ENCODE measurements at places on chromosomes 16 and 17.

GRCh38 chr17:77527836-77528505 is 387.2 kb downstream of the SEC14L1 start:
- DNase-seq: no peak

- DNase-seq: no peak
These were observed 104.4 kb downstream of the IRX5 start for GRCh38 chr16:55035029-55035428.

DNA sequence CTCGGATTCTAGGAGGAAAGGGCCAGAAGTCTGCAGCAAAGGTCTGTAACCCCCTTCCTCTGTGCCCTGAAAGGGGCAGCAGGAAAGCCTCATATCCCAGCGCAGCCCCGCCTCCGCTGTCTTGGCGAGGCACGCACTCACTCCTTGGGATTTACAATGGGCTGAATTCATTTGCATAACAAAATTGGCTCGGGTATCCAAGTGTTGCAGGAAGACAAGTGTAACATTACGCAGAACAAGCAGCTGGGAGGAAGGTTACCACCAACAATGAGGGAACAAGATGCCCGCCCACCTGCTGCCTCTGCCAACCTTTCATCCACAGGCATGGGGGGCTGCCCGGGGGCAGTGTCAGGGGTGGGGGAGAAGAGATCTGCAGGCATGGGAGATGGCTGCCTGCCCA is 130.4 kb downstream of the MRM1 start:
- no peak for DNase-seq

- no peak for DNase-seq
These were observed 13.3 kb downstream of the HERPUD1 start for GRCh38 chr16:56944954-56945839.

GRCh38 chr16:769934-770333 is 9.4 kb downstream of the MSLN start:
- DNase-seq: no peak

GRCh38 chr17:38892083-38892482 is 22.2 kb downstream of the LASP1 start:
- DNase-seq: no peak

DNA sequence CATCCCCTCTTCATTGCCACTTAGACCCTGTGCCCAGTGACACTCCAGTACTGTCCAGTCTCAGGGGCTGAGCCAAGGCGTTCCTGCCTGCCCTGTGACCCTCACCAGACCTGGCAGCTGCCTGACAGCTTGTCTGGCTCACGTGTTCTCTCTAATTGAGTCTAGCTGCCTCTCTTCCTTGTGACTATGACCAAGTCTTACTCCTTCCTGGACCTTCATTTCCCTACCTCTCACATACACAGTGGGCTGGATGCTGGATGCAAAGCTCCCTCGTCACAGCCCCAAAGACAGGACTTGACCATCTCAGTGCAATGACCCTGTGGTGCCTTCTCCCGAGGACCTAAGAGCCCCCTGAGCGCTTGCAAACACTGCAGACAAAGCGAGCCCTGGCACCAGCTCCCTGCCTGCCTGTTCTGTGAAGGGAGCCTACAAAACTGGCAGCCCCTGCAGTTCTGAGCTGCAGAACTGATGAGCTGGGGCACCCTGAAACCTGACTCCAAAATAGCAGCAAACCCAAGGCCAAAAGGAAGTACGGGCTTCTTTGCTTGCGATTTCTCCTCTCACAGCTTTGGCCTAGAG is 1.7 kb downstream of the DEXI start:
- no peak for DNase-seq

- no peak for DNase-seq
These were observed 73.6 kb downstream of the SEC14L1 start for GRCh38 chr17:77214328-77214727.

DNA sequence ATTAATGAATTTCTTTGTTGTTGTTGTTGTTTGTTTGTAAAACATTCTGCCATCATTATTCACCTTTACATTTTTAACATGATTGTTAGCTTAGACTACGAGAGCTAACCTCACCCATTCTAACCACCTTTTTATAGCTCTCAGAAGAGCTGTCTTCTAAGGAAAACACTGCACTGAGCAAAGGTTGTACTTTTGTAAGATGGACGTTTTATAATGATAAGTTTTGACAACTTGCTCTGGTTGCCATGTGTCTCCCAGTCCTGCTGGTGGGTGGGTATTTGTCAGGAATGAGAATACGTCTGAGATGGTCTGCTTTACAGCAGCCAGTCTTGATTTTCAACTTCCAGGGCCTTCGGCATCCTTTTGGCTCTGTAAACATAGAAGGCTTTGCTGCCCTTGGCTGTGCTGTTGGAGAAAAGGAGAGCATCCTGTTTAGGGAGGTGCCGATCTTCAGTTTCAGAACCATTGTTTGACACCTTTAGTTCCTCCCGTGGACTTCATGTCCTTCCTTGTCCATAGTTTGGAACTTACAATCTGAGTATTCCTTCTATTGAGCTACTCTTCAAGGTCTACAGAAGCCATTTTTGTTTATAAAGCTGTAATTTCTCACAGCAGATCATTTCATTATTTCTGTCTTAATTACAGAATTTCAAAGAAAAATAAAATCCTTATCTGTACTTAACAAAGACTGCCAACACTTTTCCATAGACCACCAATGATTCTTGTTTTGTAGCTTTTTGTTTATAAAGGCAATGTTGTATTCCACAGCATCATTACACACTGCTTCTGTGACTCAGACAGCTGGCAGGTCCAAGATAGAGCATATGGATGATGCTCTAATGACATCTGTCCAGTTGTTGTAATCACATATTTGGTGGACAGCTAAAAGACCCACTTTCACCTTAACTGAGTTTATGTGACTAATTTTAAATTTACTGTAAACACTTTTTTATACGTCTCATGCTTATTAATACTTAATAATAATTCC is 270.1 kb upstream of the TBX2 start:
- DNase-seq: no peak

DNA sequence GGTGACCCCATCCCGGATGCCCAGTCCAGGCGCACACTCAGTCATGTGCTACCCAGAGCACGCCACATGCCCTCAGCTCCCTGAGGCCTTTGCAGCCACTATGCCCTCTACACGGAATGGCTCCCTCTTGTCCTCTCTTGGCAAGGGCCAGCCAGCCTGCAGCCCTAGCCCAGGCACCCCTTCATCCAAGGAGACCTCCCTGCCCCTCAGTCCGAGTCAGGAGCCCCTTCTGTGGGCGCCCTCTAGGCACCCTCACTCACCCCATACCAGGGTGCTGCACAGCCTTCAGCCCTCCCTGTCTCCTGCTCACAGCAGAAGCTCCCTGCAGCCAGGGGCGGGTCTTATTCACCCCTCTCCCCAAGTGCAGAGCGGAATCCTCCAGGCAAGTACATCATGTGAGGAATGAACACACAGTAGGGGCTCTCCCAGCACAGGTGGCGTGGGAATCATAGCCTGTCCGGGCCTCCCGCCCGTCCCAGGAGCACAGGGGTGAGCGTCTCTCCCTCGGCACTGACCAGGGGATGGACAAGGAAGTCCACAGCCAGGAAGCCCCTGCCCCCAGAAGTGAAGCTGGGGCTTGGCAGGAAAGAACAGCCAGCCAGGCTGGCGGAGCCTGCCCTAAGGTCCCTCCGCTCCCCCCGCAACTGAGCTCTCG is 186.9 kb downstream of the RBFOX3 start:
- no peak for DNase-seq

GRCh38 chr17:74243013-74243755 is 29.8 kb downstream of the TTYH2 start:
- DNase-seq: no peak

- no peak for DNase-seq
These were observed 5.0 kb downstream of the SOST start for GRCh38 chr17:43753493-43754129.

DNA sequence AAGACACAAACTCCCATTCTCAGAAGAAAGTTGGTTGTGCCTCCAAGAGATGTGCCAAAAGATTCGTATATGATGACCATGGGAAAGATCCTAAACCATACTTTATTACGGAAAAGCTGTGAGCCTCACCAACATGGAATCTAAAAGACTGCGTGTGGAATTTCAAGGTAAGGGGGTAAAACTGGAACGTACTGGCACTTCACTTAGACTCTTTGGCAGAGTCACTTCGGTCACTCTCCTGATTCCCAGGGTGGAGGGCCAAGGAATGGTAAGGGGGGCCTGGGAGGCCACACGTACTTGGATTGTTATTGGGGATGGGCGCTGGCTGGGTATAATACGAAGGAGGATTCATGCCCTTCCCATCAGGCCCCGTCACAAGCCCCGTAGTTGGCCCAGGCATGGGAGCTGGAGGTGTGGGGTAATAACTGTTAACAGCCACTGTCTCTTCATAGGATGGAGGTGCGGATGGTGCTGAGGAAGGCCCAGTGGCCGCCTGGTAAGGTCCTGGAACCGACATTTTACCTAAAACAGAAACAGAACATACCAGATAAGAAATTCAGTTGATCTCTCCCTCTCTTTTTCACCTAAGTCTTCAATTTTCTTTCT is 30.4 kb downstream of the LITAF start:
- DNase-seq: no peak

GRCh38 chr17:18117982-18118975 is 9.7 kb downstream of the MYO15A start:
- no peak for DNase-seq

- no peak for DNase-seq
These were observed 19.6 kb upstream of the PHF12 start for GRCh38 chr17:28970879-28971278.

DNA sequence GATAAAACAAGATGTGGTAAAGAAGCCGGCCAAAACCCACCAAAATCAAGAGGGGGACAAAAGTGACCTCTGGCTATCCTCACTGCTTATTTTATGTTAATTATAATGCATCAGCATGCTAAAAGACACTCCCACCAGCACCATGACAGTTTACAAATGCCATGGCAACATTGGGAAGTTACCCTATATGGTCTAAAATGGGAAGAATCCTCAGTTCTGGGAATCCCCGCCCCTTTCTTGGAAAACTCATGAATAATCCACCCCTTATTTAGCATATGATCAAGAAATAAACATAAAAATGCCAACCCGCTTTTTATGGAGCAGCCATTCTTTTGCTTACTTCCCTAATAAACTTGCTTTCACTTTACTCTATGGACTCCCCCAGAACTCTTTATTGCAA is 25.6 kb downstream of the CMTR2 start:
- DNase-seq: no peak

- DNase-seq: no peak
These were observed 123.0 kb upstream of the GNAO1 start for GRCh38 chr16:56068314-56068713.

DNA sequence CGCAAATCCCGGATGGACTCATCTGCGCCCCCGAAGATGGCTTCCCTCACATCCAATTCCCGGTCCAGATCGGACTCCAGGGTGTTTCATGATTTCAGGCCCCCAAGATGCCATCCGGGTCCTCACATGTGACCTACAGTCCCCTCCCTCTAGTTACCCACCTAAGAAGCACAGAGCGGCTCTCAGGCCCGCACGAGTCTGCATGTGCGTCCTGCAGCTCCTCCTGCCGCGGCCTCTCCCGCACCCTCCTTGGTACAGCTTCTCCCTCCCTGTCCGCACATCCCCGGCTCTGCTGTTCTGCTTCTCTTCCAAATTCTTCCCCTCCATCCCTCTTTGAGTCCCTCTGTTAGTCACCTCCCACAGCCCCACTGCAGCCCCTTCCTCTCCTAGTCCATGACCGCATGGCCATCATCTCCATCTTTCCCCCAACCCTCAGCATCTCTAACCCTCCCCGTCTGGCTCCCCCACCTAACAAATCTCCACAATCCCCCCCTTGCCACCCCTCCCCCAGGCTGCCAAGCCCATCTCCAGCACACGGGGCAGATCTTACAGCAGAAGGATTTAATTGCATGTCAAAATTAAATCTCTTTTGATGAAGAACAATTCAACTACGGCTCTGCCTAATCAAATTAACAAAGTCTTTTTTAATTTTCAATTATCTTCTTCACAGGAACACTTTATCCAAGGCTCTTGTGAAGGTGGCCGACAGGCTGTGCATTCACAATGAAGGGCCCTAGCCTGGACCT is 231.0 kb downstream of the RBFOX3 start:
- no peak for DNase-seq

GRCh38 chr17:64120159-64120810 is 9.7 kb downstream of the ERN1 start:
- no peak for DNase-seq

GRCh38 chr16:50531901-50532300 is 16.3 kb upstream of the NKD1 start:
- DNase-seq: no peak

GRCh38 chr16:51049678-51050376 is 101.2 kb downstream of the SALL1 start:
- DNase-seq: no peak

- DNase-seq: no peak
These were observed 1245.8 kb downstream of the CDH11 start for GRCh38 chr16:63876103-63876502.

- no peak for DNase-seq
These were observed 578.2 kb downstream of the TOX3 start for GRCh38 chr16:51968749-51969148.

DNA sequence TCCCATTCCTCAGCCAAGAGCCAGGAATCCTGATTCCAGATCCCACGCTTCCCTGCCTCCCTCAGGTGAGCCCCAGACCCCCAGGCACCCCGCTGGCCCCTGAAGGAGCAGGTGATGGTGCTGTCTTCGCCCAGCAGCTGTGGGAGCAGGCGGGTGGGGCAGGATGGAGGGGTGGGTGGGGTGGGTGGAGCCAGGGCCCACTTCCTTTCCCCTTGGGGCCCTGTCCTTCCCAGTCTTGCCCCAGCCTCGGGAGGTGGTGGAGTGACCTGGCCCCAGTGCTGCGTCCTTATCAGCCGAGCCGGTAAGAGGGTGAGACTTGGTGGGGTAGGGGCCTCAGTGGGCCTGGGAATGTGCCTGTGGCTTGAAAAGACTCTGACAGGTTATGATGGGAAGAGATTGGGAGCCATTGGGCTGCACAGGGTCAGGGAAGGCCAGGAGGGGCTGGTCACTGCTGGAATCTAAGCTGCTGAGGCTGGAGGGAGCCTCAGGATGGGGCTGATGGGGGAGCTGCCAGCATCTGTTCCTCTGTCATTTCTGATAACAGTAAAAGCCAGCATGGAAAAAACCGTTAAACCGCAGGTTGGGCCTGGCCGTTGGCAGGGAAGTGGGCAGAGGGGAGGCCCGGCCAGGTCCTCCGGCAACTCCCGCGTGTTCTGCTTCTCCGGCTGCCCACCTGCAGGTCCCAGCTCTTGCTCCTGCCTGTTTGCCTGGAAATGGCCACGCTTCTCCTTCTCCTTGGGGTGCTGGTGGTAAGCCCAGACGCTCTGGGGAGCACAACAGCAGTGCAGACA is at the start of gene SPN:
Gene SPN, plus strand, starts transcription at position 232 of the 791 bp plus-strand sequence. Its CDS starts 482 bp downstream, at position 714.
- no peak for DNase-seq

DNA sequence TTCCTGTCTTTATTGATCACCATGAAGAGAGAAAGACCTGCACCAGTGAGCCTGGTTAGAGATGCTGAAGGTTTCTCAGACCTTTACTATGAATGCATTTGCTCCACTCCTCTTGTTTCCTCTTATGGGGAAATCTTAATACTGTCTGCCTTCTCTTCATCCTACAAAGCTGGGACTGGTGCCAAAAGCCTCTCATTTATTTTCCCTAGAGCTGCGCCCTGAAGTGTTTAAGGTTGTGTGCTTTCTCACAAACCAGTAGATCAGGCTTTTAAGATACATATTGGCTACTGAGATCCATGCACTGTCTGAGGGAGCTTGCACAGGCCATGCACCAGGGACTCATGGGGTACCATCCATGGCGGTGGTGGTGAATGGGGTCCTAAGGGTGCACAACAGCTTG is 286.1 kb upstream of the PMFBP1 start:
- DNase-seq: no peak

GRCh38 chr17:77142689-77143088 is 1.9 kb downstream of the SEC14L1 start:
- no peak for DNase-seq

GRCh38 chr16:285146-286055 is 2.4 kb downstream of the PDIA2 start:
- no peak for DNase-seq

Measured in activated CD4-positive, alpha-beta T cell treated with anti-CD3 and anti-CD28 coated beads for 1 hour (primary cell).